ENCODE measurements at places on chromosomes 13 and 19.

DNA sequence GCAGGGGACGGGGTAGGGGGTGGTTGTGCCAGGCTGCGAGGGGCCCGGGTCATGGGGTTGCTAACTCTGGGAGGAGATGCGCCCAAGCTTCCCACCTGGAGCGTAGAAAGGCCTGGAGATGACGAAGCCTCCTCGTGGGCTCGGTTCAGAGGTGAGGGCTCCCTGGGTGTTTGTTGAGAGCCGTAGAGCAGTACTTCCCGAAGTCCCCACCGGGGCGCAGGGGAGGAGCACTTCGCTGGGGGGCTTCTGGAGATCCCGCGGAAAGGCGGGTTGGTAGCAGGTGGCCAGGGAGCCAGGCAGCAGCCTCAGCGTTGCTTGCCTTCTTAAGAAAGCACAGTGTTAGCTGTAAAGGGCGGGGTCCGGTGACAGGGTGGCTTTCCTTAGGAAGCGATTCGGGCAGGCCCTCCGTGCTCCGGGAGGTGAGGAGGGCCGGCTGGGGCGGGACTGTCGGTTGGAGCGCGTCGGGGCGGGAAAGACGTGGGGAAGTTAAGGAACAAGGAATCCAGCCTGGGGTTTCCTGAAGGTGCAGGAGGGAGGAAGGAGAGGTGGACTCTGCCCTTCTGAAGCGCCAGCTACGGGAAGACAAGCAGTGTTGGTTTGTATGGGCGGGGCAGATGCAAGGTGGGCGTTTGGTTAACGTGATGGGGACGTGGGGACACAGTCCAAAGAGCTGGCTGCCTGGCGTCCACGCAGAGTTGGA is 3.3 kb downstream of the VSTM2B start:
- DNase-seq: no peak

DNA sequence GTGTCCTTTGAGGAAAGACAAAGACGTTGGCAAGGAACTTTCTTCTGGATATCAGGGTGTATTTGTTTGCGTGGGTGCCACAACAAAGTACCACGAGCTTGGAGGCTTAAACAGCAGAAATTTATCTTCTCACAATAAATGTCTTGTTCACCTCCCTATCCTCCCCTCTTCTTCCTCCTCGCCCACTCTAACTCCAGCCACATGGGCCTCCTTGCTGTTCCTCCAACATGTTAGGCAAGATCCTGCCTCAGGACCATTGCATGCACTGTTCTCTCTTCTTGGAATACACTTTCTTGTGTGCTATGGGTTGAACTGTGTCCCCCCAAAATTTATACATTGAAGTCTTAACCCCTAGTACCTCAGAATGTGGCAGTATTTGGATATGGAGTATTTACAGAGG is 45.7 kb downstream of the VAV1 start:
- no peak for DNase-seq

DNA sequence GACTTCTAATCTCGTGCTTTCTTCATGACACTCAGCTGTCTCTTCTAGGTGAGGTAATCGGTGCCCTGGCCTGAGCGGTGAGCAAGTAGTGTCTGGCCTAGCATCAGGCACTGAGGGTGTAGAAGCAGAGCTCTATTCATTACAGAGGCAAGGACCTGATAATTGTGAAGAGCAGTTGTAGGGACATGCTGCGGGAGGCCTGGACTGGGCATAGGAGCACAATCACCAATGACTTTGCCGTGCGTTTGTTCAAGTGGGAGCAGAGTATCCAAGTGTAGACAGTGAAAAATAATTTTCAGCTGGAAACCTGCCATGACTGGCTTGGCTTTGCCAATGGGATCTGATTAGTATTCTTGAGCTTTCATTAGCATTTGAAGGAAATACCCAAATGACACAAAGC is 32.1 kb upstream of the DCLK1 start:
- DNase-seq: no peak

GRCh38 chr13:44768239-44768638 is 192.1 kb upstream of the TSC22D1 start:
- no peak for DNase-seq

DNA sequence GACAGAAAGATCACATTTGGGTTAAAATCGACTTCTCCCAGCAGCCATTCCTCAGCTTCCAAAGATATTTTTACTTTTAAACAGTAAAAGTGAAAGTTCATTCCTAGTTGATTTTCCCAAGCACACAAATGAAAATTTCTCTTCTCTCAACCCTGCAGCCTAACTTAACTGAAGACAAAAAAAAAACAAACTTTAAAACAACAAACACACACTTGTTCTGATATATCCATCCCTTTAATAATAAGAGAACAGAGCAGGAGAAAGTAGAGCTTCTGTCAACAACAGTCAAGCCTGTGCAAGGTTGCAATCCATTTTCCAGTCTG is 72.9 kb downstream of the STK24 start:
- no peak for DNase-seq

DNA sequence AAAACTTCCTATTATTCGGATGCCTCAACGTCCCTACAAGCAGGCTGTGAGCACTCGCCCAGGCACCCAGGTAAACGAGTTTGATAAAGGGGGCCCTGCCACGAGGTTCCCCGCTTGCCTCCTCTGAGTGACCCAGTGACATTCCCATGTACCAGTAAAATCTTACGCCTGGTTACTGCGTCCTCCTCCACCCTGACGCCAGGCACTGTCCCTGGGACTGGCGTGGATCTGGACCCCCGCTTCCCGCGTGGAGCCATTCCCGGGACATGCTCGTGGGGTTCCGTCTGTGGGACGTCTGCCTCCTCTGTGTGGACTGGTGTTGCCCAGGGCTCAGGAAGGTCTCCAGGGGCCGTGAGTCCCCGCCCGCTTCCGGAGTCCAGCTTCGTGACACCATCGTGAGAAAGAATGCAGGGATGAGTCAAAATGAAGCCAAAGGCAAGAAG is 407 bp upstream of the ZNF550 start:
- DNase-seq: no peak

- no peak for DNase-seq
Measured at GRCh38 chr13:64054321-64054720, 2638.7 kb upstream of the PCDH20 start.

DNA sequence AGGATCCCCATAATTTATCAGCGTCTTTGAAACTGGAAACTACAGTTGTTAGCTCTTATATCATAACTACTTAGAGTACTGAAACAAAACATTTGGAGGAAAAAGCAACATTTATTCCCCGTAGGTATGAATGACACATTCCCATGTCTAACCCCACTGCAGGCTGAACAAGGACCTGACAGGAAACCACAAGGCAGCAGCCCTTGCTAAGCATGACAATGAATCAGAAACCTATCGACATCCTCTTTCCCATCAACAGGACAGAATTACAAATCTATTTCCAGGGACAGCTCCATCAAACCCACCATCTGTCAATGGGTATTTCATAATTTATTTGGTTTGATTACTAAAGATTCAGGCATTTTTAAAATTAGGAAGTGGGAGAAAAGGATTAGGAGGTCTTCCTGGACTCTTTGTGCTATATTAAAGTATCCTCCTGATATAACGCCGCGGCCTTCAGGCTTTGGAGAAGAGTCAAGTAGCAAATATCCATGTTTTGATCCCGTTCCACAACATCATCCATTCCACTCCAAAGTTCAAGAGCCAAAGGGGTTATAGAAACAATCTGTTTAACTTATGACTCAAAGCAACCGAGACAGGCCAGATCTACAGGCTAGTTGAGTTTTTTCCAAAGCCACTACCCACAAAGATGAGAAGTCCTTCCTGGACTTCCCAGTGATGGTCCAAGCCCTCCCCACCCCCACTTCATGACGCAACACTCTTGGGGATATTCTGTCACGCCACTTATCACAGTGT is 51.1 kb downstream of the FAM216B start:
- DNase-seq: no peak

- DNase-seq: no peak
Measured at GRCh38 chr13:36548129-36548528, 115.8 kb downstream of the CCNA1 start.

- no peak for DNase-seq
Measured at GRCh38 chr13:32415019-32415418, 12.9 kb downstream of the N4BP2L1 start.

DNA sequence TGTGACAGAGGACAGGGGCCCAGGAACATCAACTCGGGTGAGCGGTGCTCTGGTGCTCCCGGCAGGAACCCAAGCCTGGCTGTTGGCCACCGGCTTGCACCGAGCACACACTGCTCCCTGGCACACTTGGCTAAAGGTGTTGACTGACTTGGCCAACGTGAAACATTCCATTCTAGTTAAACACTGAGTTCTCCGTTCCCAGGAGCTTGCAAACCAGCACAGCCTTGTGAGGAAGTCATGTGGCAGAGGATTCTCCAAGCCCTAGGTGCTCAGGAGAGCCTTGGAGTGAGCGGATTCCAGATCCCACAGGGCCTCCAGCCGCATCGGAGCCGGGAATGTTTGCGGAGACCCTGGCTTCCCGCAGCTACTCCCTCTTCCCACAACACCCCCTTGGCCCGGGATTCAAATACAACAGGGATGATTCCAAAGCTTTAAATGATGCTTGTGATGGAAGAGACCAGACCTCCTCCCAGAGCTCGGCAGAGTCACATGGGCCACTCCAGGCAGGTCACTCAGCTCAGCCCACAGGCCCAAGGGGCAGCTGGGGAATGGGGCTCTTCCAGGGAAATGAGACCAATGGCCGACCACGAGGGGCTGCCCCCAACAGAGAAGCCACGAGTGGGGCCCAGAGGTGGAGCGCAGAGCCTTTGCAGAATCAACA is 2.9 kb downstream of the C13orf46 start:
- DNase-seq: no peak

- DNase-seq: no peak
Measured at GRCh38 chr19:15419413-15420025, 731 bp upstream of the AKAP8L start.

DNA sequence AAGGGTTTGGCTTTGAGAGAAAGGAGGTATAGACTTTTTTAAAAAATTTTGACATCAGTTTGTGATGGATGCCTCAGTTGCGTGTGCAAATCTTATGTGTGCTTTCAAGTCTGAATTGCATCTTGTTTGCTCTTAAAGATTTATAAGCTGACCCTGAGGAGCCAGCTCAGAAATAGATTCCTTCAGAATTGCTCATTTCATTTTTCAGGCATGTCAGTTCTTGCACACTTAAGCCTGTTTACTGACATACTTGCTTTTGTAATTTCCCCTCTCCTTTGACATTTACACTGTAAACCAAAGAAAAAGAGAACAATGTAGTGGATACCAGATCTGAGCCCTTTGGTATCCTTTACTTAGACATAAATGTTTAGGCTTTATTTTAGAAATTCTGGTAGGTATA is 87.6 kb downstream of the RNF17 start:
- no peak for DNase-seq

GRCh38 chr13:24290280-24290932 is 19.0 kb upstream of the C1QTNF9 start:
- DNase-seq: no peak

DNA sequence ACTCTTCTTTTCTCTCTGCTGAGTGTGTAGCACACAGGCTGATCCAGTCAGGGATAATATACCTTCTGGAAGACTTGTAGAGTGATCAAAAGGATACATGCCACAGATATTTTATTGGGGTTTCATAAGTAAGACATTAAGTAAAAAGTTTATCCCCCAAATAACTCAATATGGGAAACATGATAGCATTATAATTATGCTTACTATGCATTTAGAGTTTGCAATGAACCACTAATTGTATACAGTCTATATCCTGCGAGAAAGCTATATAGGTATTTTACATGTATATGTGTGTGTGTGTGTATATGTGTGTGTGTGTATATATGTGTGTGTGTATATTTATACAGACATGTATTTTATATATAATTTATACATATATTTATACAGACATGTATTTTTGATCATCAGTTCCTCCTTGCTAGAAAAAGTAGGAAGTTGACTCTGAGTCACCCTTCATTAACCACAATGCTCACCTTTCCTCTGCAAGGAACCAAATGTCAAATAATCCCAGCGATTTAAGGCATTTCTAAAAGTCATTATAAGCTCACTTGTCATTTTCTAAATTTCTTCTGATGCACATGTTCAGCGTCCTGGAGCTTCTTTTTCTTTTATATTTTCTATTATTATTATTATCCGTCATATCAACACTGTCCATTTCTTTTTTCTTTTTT is 312.5 kb upstream of the OBI1 start:
- no peak for DNase-seq

DNA sequence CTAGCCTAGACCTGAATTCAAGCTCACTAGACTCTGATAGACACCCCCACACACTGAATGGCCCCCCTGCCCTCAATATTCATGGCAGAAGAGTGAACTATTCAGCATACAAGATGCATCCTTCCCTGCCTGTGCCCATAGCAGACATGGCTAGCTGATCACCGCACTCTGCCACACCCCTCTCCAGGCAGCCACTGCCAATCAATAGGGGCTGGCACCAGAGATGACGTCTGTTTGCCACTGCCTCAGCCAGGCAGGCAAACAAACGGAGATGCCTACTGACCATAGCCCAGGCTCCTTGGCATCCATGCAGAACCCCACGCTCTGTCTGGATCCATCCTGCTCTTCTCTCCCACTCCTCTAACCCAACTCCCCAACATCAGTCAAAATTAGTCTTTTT is 13.8 kb upstream of the NPAS1 start:
- DNase-seq: no peak

- peak; percentile 77 for DNase-seq
Measured at GRCh38 chr13:33251131-33251661, 34.4 kb downstream of the STARD13 start.

DNA sequence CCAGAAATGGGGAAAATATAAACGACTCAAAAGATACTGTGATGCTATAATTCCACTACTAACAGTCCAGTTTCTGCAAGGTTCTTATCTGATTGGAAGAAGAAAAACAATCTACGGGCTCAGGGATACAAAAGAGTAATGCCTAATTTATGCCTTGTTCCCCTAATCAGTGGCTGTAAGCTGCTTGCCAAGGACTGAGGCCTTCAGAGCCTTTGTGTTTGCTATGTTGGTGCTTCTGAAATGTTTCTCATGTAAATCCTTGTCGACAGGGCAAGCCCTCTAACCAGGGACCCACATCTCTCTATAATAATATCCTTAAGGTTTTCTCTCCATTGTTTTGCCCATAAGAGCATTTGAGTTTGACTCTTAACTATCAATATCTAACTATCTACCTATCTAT is 89.7 kb upstream of the CLDN10 start:
- no peak for DNase-seq

DNA sequence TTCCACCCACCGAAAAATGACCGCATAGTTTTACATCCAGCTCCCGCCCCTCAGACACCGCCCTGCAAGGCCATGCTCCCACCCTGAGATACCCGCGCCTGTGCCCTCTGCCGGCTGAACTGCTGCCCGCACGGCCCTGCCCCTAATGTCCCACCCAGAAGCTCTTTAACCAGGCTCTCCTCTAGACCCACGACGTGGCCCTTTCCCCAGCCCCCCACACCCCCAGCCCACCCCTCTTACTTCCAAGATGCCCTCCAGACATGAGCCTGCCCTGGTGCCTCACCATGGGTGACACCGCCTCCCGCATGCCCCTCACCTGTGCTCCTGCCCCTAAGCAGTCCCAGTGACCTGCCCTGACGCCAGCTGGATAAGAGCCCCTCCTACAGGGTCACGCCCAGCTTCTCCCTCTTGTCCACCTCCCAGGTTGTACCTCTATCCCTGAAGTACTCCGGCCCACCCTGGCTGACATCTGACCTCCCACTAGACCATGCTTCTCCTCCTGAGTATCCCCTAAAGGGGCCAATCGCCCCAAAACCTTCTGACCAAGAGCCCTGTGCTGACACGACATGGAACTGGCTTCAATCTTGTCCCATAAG is 51.2 kb downstream of the COLGALT1 start:
- DNase-seq: no peak

Measured in right forelimb (tissue), 1 donor.